DMS79 treated with DMSO at 0.1 percent for 48 hours (cell line): ENCODE measurements at places on chromosomes 7 and 10.

DNA sequence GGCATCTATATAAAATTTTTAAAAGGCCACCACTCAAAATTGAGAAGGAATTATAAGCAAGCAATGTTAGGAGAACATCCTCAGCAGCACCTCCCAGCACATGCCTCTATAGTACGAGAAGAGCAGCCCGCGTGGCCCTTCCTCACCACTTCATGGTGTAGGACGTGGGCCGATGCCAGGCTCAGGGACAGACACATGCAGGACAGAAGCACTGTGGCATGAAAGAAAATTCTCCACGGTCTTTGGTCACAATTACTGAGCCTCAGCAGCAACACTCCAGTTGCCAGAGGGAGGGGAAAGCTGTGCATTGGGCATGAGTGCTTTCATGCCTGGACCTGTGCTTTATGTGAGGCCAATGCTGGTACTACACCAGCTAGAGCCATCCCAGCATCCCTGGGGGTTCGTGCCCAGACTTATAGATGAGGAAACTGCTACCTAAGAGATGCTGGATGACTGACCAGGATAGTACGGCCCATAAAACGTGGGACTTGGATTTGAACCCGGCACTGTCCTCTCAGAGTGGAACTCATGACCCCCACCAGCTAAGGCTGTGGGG is 164.7 kb downstream of the ADAM12 start:
- DNase-seq, result no peak

DNA sequence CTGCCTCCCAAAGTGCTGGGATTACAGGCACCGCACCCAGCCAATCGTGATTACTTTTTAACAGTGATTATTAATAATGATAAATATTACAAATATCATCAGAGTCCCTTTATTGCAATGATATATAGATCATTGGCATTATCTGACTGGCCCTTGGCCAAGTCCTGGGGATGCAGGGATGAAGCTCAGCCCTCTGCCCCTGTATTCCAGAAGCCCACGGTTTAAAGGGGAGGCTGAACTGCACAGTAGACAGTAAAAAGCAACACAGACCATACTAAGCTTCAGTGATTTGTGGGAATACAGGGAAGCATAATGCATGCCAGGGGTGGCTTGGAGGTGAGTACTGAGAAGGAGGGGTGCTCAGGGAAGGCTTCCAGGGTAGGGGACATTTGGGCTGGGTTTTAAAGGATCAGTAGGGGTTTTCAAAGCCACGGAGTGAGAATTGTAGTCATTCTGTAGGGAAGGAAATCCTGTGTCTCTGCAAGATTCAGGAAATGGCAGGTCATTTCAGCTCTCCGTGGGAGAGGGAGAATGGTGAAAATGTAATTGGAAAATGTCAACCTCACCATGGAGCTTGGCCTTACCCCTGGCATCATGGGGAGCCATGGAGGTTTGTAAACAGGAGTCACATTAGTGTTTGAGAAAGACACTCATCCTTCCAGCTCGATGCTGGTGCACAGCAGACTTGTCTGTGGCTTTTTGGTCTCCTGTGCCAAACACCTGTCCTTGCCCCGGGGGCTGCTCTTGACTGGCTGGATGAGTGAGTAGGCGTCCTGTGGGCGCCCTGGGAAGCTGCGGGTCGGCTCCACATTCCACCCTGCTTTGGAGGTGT is 8.8 kb downstream of the ADAMTS14 start:
- DNase-seq, result peak; percentile 31

GRCh38 chr7:12809476-12809875 is 122.0 kb downstream of the ARL4A start:
- no peak for DNase-seq

GRCh38 chr10:79003183-79004100 is 65.3 kb upstream of the ZMIZ1 start:
- peak; percentile 26 for DNase-seq

- no peak for DNase-seq
Observed at GRCh38 chr7:147068842-147069241, 952.2 kb downstream of the CNTNAP2 start.

- peak; percentile 1 for DNase-seq
Observed at GRCh38 chr10:59234816-59235429, 58.5 kb downstream of the PHYHIPL start.

- no peak for DNase-seq
Observed at GRCh38 chr7:26318921-26319320, 27.3 kb downstream of the SNX10 start.

DNA sequence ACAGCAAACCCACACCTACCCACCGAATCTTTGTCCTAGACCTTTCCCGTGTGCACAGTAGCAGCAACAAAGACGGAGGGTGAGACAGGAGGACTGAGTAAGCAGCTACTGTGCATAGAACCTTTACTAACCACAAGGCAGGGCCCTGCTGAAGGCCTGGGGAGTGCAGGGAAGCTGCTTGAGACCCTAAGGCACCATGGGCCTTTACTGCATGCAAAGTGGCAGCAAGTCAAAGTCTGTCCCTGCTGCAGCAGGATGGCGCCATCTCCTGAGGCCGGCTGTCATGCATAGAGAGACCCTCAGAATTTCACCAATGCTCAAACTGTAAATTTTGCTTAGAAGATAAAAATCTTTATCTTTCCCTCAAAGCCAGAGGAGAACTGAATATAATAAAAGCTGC is 610.5 kb downstream of the ACTR3B start:
- no peak for DNase-seq

DNA sequence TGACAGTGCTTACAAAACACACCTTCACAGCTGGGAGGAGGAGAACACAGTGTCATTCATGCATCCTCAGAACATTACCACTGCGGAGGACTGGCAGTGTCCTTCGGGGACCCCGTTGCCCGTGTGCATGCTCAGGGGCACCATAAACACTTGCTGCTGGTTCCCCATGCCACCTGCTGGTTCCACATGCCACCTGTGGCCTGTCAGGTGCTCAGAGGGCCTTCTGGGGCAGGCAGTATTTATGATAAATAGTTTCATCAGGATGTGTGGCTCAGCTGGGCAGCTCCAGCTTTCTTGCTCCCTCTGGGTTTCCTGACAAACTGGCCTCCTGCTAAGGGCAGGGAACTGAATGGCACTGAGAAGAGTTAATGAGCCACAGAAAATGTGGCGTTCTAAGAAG is 32.1 kb downstream of the CELF2 start:
- DNase-seq, result no peak

- DNase-seq, result no peak
Observed at GRCh38 chr10:91602868-91603568, 29.9 kb downstream of the PPP1R3C start.

- no peak for DNase-seq
Observed at GRCh38 chr10:17216217-17216900, 11.7 kb upstream of the VIM start.

DNA sequence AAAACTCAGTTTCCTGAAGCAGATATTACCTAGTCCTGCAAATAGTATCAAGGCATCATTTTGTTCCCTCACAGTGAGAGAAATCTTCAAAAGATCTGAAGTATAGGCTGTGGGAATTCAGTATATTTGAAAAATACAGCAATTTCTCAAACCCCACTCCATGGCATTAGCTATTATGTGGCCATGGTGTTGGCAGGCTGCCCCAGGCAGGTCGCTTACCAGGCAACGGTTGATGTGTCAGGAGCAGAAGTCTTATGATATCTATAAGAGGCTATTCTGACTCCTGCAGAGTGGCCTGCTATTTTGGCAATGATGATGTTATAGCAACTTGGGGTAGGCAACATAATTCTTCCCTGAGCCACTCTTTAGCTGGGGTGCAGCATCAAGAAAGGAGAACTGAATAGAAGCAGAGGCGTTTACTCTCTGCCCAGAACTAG is 187.9 kb downstream of the PLXDC2 start:
- DNase-seq, result no peak

GRCh38 chr7:47954231-47954911 is 6.1 kb upstream of the PKD1L1 start:
- DNase-seq, result no peak

GRCh38 chr7:104820836-104821535 is 193.0 kb upstream of the KMT2E start:
- DNase-seq, result no peak

- no peak for DNase-seq
Observed at GRCh38 chr10:120788771-120789170, 62.4 kb upstream of the WDR11 start.

- DNase-seq, result no peak
Observed at GRCh38 chr7:30202671-30203070, 67.9 kb downstream of the MTURN start.

- DNase-seq, result peak; percentile 27
Observed at GRCh38 chr7:30276203-30276900, 8.0 kb upstream of the ZNRF2 start.

- peak; percentile 33 for DNase-seq
Observed at GRCh38 chr7:517774-518629, 1.6 kb downstream of the PDGFA start.

GRCh38 chr7:151680810-151681209 is 161.1 kb upstream of the RHEB start:
- DNase-seq, result no peak

DNA sequence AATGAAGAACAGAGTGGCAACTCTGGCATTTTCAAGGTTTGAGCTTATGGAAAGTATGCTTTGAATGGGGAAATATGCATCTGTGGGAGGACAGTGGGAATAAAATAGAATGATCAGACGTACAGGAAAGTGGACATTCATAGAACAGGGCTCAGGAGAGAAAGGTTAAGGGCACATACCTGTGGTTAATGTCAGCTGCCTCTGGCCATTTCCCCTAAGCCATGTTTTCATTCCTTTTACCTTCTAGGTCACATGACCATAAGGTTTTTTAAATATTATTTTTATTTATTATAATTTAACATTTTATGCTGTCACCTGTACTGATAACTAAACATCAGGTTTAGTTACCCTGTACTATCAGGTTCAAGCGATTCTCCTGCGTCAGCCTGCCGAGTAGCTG is 52.8 kb downstream of the LRRC4 start:
- DNase-seq, result no peak

GRCh38 chr7:129188372-129188891 is at the start of gene SMO:
Gene SMO, plus strand, starts transcription at chr7:129188633. Its CDS starts 519 bp downstream, at chr7:129189152.
- DNase-seq, result peak; percentile 57

- DNase-seq, result no peak
Observed at GRCh38 chr7:83210479-83210878, 47.8 kb upstream of the PCLO start.

DNA sequence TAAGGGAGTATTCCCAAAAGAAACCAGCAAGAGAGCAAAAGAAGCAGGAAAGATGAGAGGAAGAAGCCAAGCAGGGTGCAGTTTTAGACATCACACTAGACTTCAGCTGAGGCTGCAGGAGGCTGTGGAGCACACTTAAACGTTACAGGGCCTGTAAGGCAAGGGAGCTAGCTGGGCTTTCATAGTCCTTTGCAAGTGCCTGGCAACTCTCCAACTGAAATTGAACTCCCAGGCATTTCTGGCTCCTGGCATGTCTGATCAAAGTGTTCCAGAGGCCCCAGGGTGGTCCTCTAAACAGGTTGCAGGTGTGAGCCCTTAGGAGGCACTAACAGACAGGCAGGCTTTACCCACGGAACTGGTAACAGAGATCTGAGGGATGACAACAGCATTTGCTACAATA is 750.2 kb downstream of the XPNPEP1 start:
- no peak for DNase-seq

DNA sequence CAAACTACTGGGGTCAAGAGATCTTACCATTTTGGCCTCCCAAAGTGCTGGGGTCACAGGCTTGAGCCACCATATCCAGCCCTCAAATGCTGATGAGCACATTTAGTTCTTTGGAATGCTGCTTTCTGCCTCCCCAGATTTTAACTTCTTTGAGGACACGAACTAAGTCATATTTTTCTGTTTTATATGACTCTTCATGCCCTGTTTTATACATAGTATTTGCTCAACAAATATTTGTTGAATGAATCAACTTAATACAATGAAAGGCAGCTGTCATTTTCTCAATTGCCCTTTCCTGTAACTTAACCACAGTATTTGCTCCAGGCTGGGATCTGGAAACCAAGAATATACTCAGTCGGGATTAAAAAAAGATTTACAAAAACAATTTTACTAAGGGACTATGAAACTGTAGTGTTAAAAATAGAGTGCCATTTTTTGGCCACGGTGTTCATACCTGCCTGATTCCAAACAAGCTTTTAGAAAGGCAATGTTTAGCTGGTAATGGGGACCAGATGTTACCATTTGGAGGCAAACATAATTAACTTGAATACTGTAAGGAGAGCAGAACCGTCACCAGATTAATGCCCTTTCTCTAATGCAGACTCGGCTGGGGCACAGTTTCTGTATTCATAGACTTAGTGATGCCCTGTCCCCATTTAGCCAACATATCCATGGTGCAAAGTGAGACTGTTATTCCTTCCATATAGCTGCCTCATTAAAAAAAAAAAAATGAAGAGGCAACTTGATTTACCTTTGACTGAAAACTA is 117.6 kb downstream of the NRP1 start:
- no peak for DNase-seq

- DNase-seq, result no peak
Observed at GRCh38 chr10:44386546-44387052, 1.7 kb upstream of the CXCL12 start.

- no peak for DNase-seq
Observed at GRCh38 chr7:17466216-17466615, 167.8 kb downstream of the AHR start.

DNA sequence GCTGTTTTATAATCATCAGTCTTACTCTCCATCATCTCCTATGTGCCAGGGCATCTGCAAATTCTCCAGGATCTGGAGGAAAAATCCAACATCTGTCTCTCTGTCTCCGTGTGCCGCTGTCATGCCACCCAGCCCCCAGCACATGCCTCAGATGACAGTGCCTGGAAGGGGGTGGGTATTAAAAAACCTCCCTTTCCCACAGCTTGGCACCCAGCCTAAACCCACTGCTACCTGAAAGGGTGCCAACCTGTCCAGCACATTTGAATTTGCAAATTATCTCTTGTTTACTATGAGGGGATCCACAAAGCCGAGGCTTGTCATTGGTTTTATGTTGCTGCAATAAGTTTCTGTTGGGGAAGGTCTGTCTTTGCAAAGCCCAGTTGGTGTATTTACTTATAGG is 73.1 kb downstream of the EMX2 start:
- no peak for DNase-seq

DNA sequence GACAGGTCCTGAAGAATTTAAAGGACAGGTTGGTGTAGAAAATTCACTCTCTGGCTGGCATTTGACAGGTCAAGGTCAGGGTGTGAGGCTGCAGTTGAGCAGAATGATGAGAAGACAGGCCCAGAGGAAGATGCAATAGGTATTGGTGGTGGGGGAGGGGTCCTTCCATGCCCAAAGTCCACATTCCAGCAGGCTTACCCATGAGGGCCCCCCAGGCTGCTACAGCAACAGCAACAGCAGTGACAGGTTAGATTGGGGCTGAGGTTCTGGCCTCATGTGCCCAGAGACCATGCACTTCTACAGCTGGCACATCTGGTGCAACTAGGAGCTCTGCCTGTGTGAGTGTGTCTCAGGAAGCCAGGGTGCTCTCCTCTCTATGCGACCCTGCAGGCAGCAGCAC is 223.5 kb upstream of the GHITM start:
- DNase-seq, result no peak

- no peak for DNase-seq
Observed at GRCh38 chr10:124043310-124044142, 49.9 kb downstream of the CHST15 start.

DNA sequence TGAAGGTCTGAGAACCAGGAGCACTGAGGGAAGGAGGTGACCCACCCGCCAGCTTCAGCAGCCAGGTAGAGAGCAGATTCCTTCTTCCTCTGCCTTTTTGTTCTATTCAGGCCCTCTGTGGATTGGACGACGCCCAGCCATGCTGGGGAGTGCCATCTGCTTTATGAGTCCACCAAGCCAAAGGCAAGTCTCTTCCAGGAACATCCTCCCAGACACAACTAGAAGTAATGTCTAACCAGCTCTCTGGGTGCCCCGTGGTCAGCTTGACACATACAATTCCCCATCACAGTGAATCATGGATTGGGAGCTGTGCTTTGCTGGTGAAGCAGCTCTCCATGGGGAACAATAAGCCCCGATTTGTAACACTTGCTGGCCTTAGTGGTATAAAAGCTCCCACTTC is 125.2 kb downstream of the CCDC3 start:
- no peak for DNase-seq
